ENCODE measurements at places on chromosomes 2 and 18.

DNA sequence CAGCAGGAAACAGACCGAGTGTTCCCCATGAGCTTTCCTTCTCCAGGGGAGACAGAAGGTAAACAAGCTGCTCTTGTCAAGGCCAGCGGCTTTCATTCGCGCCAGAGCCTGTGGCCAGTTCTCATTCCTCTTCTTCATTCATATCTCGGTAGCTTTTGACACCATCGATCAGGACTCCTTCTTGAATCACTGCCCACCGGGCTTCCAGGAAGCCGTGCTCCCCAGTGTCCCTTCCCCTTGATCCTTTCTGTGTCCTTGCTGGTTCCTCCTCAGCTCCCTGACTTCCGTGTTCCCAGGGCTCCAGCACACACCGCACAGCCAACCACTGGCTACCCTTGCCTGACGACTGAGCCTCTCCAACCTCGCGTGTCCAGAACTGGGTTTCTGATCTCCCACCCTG, 14.1 kb downstream of the SLC66A3 start:
- no peak for DNase-seq

DNA sequence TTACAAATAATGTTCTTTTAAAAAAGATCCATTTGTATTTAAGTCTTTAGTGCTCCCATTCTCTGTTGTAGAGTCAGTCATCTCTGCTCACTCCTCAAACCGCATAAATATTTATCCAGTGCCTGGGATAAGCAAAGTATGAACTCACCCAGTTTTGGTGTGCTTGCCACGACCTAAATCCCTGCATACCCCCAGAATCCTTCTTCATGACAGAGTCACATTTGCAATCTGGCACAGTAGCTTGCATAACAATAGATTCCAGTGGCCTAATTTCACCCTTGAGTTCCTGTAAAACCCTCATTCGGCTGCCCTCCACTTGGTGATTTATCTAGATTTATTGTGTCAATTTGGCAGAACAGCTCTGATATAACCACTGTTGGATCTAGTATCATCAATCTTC, 92.9 kb downstream of the DTNA start:
- DNase-seq, result no peak

DNA sequence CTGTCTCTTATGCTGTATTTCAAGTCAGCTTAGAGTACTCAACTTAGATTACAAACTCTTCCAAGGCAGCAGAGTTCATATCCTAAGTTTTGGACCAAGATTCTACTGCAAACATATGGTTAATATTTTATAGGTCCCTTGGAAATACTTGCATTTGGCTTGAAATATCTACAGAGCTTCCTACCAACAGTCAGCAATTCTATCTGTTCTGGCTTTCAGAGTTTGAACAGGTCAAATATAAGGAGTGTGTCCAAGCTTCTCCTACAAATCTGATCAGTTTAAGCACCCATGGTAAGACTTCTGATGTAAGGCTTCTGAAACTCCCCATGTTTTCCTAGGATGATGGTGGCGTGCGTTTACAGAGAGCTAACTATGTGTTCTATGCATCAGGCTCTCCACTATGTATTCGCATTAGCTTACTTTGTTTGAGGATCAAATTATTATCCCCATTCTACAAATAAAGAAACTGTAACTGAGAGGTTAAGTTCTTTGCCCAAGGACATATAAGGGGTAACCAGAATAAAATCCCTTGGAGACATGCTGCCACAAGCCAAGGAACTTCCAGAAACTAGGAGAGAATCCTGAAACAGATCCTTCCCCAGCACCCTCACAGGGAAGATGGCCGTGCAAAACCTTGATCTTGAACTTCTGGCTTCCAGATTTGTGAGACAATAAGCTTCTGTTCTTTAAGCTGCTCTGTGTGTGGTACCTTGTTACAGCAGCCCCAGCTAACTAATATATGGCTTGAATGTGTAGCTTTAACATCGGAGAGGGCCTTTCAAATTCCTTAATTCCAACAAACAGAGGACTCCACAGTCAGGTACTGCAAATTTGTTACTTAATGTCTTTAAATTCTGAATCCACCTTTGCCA, 55.1 kb downstream of the ATP8B1 start:
- no peak for DNase-seq

DNA sequence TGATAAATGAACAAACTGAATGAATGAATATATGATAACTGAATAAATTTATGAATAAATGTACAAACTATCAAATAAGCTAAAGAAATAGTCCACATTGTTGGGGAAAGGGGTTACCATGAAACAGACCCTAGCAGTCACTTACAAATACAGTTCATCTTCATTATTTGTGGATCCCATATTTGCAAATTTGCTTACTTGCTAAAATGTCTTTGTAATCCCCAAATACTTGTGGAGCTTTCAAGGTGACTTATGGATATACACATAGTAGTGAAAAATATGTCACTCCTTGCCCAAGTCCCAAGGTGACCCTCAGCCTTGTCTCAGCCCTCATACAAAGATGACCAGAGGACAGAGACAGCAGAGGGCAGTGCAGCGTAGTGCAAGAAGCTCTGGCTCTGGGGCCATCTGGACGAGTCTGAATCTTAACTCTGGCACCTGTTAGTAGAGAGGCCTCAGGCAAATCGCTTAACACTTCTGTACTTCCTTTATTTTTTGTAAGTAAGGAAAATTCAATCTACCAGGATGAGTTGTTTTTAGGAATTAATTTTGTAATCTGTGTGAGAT, 3.1 kb downstream of the PAIP2B start:
- DNase-seq, result no peak

- no peak for DNase-seq
Measured at GRCh38 chr2:169343202-169343601, 19.1 kb downstream of the LRP2 start.

DNA sequence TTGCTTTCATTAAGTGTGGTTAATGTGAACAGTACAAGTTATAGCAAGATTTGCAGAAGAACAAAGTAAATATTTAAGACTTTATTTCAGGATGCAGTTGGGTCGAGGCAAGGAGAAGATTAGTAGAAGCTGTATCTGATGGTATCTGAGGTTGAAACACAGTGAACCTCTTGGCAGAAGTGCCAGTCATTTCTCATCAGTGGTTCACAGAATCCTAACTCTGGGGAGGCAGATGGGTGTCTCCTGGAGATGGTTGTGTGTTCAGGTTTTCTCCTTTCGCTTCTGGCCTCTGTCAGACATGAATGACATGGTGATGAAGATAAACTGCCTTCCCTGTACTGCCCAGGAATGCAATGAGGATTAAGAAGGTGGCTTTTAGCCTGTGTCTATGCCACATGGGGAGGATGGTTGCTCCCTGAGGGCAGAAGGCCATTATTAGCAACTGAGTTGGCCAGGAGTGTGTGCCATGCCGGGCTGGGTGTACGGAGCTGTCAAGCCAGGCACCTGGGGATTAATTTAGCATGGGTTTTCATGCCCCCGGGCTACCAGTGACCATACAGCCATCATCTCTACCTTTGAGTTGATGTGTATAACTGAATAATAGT, 28.0 kb downstream of the MGAT5 start:
- DNase-seq, result no peak

- DNase-seq, result no peak
Measured at GRCh38 chr2:202035089-202035940, 1.7 kb downstream of the FZD7 start.

DNA sequence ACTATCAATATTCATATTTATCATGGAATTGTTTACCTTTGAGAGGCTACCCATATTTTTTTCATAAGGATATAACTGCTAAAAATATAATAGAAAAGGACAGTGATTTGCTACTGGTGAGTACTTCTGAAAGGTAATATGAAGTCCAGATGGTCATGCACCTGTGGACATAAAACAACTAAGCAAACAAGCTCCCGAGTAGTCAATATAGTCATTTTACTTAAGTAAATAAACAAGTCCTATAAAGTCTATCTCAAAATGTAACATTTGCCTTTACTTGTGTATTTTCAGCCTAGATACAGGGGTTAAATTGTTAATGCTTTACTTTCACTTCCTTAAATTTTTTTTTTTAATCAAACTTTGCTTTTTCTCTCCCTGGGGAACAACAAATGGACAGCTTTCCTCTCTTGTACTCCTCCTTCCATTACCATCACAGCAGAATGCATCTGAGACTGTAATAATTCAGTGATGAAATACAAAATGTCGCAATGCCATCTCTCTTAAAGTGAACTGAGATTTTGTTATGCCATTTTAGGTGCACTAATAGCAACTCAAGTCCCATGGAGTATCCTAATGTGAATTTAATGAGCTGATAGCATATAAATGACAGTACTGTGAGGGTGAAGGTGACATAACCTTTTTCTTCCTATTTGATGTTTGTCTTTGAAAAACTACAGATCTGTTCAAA, 1325.4 kb upstream of the ZEB2 start:
- no peak for DNase-seq
